Suprapubic skin (tissue), 4 donors: ENCODE measurements at places on chromosomes 6 and 20.

GRCh38 chr6:52992980-52993920 is 1.8 kb downstream of the GSTA4 start:
- no peak for DNase-seq

GRCh38 chr6:51323056-51323455 is 504.4 kb downstream of the TFAP2B start:
- no peak for DNase-seq

- no peak for DNase-seq
These were observed 22.3 kb upstream of the ANKEF1 start for GRCh38 chr20:10012464-10012863.

DNA sequence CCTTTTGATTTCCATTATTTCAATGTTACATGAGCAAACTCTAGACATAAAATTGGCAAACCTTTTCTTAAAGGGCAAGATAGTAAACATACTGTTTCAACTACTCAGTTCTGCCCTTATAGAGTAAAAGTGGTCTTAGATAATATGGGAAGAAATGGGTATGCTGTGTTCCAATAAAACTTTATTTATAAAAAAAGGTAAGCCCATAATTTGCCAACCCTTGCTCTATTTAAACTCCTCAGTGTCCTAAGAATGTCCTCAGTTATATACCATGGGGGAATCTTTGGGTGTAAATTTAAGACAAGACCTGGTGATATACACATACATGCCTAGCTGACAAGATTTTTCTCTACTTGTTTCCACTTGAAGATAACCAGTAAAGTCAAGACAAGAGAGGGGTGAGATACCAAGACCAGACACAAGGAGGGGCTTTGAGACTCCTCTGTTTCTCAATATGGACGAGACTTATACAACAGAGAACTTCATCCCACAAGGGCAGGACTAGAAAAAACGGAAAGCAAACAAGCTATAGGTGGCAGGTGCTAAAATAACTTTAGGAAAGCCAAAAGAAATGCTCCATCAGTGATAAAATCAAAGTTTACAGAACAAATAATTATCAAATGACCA is 10.5 kb downstream of the SNX3 start:
- no peak for DNase-seq

DNA sequence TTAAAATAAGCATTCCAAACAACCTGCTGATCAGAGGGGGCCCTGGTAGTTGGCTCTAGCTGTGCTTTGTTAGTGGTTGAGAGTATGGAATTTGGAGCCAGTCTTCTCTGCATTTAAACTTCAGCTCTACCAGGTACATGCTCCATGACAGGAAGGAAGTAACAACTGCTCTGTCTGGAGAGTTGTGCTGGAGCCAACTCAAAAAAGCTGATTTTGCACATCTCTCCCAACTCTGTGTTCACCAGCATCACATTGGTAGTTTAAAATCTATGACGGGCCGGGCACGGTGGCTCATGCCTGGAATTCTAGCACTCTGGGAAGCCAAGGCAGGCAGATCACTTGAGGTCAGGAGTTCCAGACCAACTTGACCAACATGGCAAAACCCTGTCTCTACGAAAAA is 68.8 kb upstream of the BMP2 start:
- no peak for DNase-seq

GRCh38 chr6:7805850-7806214 is 79.9 kb downstream of the BMP6 start:
- no peak for DNase-seq

- DNase-seq: no peak
These were observed 124.0 kb downstream of the ZFAND3 start for GRCh38 chr6:37943436-37944058.

GRCh38 chr20:33493076-33493766 is 3.3 kb downstream of the CBFA2T2 start:
- DNase-seq: no peak

DNA sequence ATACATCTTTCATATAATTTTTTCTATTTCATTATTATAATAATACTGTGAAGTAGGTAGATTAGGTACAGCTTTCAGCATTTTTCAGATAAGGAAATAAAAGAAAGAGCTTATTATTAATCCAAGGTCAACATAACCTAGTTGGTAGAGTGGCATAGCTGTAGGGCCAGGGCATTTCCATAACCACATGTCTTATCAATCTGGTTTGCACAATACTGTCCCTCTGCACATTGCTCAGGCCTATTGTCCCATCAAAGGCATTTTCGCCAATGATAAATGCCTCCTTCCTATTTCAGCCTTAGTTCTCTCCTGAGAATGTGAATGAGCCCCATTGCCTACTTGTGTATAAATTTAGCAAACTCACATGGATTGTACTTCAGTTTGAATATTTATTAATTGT is 234.0 kb downstream of the FUT9 start:
- DNase-seq: no peak

DNA sequence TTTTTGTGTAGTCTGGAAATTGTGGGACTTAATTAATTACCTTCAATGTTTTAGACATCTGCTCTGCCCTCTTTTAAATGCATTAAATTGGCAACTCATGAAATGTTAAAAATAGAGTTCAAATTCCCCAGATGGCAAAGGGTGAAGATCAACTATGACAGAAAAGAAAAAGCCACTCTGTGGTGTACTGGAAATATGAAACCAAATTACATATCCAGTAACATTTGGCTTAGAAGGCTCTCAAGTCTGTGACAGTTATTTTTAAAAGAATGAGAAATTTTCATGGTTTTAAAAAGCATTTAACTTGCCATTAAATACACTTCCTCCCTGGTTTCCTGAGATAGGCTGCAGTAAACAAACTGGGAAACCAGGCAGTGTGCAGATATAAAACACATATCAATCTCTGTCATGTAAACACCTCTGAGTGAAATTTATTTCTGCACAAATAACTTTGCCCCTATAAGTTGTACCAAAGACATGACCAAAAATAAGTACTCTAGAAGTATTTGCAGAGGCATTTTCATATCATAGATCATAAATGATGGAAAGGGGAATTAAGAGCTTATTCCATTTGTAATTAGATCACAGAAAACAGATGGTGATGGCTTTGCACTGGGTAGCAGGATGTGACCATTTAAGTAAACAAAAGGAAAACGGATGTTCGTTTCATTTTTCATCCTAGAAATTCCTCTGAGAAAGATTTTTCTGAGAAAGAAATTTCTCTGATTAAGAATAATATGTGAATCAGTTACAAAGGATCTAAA is 360.1 kb downstream of the SAMD5 start:
- no peak for DNase-seq

DNA sequence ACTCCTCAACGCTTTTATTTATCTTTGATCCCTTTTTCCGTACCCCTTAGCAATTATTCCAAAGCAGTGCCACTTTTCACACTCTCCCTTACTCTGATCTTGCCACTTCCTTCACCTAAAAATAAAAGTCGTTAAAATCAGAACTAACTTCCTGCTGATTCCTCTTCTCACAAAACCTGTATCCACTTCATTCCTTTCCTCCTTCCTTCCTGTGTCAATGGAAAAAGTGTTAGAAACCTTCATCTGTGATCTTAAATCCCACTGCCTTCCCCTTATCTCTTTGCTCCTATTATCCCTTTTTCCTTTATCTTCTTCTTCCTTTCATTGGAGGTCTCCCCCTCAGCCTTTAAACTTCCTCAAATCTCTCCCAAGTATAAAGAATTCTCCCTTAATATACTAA is 49.2 kb downstream of the GOPC start:
- DNase-seq: no peak
